IPS DF 6.9 (cell line): ENCODE measurements at places on chromosomes 12 and 14.
A peak's percentile ranks its signal among the peaks of the same experiment; 100 is the strongest.

DNA sequence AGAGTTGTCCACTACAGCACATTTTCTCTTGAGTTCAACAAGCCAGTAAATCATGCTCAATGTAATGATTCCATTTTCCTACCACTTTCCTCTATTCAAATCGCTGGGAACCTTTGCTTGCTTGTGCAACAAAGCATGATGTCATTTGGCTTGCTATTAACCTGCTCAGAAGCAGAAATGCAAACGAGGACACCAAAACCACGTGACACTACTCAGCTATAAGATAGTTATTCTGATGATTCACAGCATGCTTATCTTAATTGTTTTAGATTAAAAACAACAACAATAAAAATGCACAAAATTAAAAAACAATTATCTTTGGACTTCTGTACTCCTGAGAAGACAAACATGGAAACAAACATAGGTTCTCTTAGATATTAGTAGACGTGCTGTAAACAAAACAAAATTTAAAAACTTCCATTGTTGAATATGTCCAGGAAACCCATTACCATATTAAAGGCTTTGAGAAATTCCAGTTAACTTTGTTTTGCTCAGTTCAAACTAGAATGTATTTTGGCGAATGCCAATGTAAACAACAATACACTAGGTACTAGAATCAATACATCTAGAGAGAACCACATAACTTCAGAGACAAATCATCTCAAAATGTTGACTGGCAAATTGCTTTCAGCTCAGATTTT is 77.5 kb upstream of the KRAS start:
- H3K36me3 ChIP-seq: no peaks in the 10 kb centered on the region
- no peaks in the 10 kb centered on the region for H3K27me3 ChIP-seq
- DNase-seq: no peak

DNA sequence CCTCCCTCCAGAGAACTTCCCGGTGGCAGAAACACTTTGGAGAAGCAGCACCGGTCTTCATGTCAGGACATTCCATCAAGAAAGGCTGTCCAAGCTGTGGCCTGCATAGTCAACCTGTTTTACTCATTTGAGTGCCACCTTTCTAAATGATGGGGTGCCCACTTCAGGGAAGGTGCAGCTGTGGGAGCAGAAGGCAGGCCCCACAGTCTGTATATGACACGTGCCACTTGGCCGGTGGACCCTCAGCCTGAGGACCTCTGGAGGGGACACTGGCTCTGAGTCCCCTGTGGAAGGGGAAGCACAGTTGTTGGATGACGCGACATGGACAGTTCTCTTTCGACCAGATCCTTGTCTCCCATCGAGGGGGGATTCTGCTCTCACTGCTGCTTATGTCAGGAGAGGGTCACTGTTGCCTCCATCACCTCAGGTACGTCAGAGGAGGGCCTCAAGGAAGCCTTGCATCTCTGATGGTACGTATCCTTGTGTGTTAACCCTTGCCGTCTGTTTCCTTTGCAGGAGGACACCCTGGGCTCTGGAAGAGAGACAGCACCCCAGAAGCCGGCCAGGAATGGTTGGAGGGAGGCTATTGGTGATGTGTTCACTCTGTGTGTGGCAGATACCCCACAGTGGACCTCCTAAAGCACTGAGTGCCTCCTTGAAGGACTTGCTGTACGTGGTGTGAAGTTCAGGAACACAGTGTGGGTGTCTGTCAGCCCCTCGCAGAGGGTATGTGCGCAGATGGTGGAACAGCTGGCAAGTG is 132.1 kb upstream of the RTL1 start:
- DNase-seq: no peak
- no peak overlapping the region for H3K27ac ChIP-seq
- no peak overlapping the region for H3K4me3 ChIP-seq
- no peaks in the 10 kb centered on the region for H3K36me3 ChIP-seq
- H3K4me1 ChIP-seq: no peaks in the 10 kb centered on the region

DNA sequence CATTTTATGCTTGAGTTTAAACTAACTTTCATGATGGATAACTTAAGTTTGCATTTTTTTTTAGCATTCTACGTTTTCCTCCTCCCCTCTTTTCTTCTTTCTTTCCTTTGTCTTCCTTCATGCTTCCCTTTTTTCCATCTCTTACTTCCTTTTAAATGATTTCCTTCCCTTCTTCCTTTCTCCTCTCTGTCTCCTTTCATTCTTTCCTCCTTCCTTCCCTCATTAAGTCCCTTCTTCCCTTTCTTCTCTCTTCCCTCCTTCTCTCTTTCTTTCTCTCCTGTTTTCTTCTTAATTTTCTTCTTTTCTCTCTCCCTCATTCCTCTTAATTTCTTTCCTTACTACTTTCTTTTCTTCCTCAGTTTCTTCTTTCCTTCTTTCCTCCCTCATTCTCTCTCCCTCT is 376.0 kb downstream of the LRIG3 start:
- no peak overlapping the region for H3K27ac ChIP-seq
- no peak overlapping the region for H3K4me3 ChIP-seq
- no peak for DNase-seq
- no peaks in the 10 kb centered on the region for H3K36me3 ChIP-seq

DNA sequence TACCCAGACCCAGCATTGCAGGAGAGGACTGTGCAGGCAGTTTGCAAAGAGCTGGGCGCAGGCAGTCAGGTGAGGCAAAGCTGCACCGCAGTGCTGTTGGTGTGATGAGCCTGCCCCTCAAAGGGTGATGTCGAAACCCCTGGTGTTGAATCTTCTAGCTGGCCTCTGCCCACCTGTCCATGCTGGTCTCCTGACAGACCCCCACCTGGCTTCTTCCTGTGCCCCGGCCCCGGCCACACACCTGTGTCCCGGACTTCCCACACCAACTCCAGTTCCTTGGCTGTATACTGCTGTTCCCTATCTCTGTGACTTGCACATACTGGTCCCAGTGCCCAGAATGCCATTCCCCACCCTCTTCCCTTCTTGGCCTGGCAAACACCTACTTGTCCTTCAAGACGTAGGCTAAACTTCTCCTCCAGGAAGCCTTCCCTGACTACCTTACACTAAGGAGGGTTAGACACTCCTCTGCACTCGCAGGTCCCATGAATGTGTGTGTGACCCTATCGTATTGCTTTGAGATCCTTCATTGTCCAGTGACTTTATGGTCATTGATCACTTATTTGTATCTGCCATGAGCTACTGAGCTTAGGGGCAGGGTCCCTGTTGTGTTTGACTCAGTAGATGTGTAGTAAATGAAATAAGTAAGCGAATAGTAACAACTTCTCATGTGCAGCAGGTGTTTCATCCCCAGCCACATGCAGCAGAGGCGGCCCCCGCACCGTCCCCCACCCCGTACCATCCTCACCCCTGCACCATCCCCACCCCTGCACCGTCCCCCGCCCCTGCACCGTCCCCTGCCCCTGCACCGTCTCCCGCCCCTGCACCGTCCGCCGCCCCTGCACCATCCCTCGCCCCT is 37.4 kb downstream of the ESRRB start:
- no peaks in the 10 kb centered on the region for H3K36me3 ChIP-seq
- no peaks in the 10 kb centered on the region for H3K27me3 ChIP-seq
- DNase-seq: no peak
- peak overlapping the region; percentile 14; the same call in 1 of the 2 replicates for H3K4me3 ChIP-seq
- peaks cover 3% of the 10 kb centered on the region; the same call in 1 of the 2 replicates for H3K4me1 ChIP-seq
- no peak overlapping the region for H3K27ac ChIP-seq

GRCh38 chr12:26239122-26239851 is 43.9 kb downstream of the SSPN start:
- H3K27ac ChIP-seq: no peak overlapping the region
- H3K36me3 ChIP-seq: no peaks in the 10 kb centered on the region
- no peaks in the 10 kb centered on the region for H3K4me1 ChIP-seq
- no peak for DNase-seq
- no peak overlapping the region for H3K4me3 ChIP-seq
- no peaks in the 10 kb centered on the region for H3K27me3 ChIP-seq

DNA sequence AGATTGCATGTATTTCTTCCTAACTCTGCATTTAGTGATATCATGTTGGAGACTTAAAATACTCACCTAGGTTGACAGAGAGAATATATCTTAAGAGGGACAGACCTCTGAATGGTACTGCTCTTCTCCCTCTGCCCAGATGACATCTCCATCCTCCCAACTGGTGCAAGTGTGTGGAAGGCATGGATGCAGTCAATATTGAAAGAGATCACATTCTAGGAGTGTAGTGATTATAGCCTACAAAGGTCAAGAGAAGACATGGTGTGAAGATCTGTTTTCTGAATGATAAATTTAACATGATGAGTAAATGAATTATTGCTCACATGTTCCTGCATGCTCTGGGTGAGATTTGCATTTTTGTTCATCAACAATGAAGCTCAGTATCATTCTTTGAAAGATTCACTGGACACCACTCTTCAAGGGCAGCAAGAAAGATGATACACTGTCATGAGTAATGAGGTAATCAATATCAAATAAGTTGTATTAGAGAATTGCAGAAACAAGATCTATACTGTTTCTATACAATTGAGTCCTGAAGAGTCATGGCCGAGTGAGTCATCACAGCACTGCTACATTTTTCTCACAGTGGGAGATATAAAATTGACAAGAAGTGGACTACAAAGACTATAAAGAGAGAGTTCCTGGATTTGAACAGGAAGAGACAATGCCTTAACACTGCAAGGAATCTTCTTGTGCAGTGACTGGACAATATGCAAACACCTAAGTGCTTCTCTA is 183.3 kb upstream of the KRR1 start:
- no peak overlapping the region for H3K4me3 ChIP-seq
- H3K36me3 ChIP-seq: no peaks in the 10 kb centered on the region
- no peak overlapping the region for H3K27ac ChIP-seq
- DNase-seq: no peak
- no peaks in the 10 kb centered on the region for H3K4me1 ChIP-seq

DNA sequence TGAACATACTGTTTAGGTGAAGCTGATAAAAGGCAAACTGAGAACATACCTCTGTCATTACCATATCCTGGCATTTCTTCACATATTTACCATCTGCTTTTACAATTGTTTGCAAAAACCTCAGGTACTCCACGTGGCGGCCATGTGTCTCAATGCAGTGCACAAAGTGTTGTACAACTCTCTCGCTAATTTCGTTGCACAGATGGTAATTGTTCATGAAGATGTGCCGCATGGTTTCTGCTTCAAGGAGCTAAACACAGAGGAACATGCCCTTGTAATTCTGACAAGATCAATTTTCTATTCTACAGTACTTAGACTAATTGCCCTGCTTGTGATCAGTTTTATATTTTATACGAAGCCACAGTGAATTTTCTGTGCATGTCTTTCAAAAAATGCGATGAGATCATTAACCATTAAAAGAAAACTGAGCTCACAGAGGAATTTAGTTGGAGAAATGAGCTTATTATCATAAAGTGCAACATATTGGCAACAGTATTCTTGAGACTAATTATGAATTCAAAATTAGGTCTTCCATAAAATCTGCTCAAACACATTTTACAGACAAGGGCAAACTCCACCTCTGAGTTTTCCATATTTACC is 233.8 kb downstream of the ITPR2 start:
- H3K27me3 ChIP-seq: no peaks in the 10 kb centered on the region
- no peak for DNase-seq
- H3K27ac ChIP-seq: no peak overlapping the region

GRCh38 chr12:102681747-102682146 is 201.4 kb upstream of the IGF1 start:
- H3K36me3 ChIP-seq: no peaks in the 10 kb centered on the region
- no peak overlapping the region for H3K27ac ChIP-seq
- H3K4me1 ChIP-seq: no peaks in the 10 kb centered on the region
- no peaks in the 10 kb centered on the region for H3K27me3 ChIP-seq
- no peak for DNase-seq
- no peak overlapping the region for H3K4me3 ChIP-seq

DNA sequence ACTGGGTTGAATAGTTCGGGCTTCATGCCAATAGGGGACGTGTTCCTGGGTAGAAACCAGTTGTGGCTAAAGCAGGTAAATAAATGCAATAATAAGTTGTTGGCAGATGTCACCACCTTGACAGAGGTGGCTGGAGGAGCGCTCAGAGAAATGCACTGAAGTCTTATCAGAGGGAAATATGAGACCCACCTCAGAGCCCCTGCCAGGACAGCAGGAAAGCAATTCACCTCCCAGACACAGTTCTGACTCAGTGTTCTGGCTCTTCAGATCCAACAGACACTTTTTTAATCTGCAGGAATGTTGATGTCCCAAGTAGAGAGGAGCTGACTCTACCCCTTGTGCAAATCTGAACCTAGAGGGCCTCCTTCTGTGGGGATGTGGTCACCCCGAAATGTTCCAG is 687.1 kb upstream of the FBXO33 start:
- no peaks in the 10 kb centered on the region for H3K4me1 ChIP-seq
- no peak for DNase-seq
- H3K27ac ChIP-seq: no peak overlapping the region
- no peaks in the 10 kb centered on the region for H3K27me3 ChIP-seq
- no peak overlapping the region for H3K4me3 ChIP-seq

DNA sequence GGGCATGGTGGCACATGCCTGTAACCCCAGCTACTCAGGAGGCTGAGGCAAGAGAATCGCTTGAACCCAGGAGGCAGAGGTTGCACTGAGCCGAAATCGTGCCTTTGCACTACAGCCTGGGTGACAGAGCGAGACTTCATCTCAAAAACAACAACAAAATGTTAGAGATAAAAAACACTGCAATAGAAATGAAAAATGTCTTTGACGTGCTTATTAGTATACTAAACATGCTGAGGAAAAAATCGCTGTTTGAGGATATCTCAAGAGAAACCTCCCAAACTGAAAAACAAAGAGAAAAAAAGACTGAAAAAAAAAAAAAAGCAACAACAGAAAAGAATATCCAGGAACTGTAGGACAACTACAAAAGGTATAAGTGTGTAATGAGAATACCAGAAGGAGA is 15.2 kb upstream of the APOLD1 start:
- H3K27ac ChIP-seq: no peak overlapping the region
- H3K27me3 ChIP-seq: no peaks in the 10 kb centered on the region
- H3K4me1 ChIP-seq: no peaks in the 10 kb centered on the region
- no peak for DNase-seq
- no peaks in the 10 kb centered on the region for H3K36me3 ChIP-seq
- no peak overlapping the region for H3K4me3 ChIP-seq

- no peak for DNase-seq
- no peaks in the 10 kb centered on the region for H3K36me3 ChIP-seq
- no peak overlapping the region for H3K27ac ChIP-seq
These were observed 25.6 kb downstream of the MNAT1 start for GRCh38 chr14:60760209-60760608.

GRCh38 chr12:122204167-122205052 is 901 bp downstream of the B3GNT4 start:
- DNase-seq: no peak
- peaks cover 11% of the 10 kb centered on the region; the same call in 1 of the 2 replicates for H3K27me3 ChIP-seq
- H3K36me3 ChIP-seq: peaks cover 11% of the 10 kb centered on the region
- H3K27ac ChIP-seq: no peak overlapping the region
- peak overlapping the region; percentile 65; the same call in 1 of the 2 replicates for H3K4me3 ChIP-seq

- no peaks in the 10 kb centered on the region; the same call in 1 of the 2 replicates for H3K4me1 ChIP-seq
- peaks cover 25% of the 10 kb centered on the region for H3K36me3 ChIP-seq
- DNase-seq: no peak
- no peaks in the 10 kb centered on the region for H3K27me3 ChIP-seq
- no peak overlapping the region for H3K4me3 ChIP-seq
- H3K27ac ChIP-seq: no peak overlapping the region
These were observed 11.0 kb downstream of the DCTN2 start for GRCh38 chr12:57535764-57536596.

GRCh38 chr12:119949594-119949993 is 39.4 kb upstream of the BICDL1 start:
- H3K4me1 ChIP-seq: no peaks in the 10 kb centered on the region
- no peaks in the 10 kb centered on the region for H3K36me3 ChIP-seq
- H3K27me3 ChIP-seq: no peaks in the 10 kb centered on the region
- no peak overlapping the region for H3K27ac ChIP-seq
- DNase-seq: no peak
- no peak overlapping the region for H3K4me3 ChIP-seq
